ENCODE measurements at places on chromosomes 1 and 21. TPM values are rescaled to one million over a fixed set of nuclear protein-coding genes. Genes with fewer than 3 reads are reported as not detected.
A peak's percentile ranks its signal among the peaks of the same experiment; 100 is the strongest.

DNA sequence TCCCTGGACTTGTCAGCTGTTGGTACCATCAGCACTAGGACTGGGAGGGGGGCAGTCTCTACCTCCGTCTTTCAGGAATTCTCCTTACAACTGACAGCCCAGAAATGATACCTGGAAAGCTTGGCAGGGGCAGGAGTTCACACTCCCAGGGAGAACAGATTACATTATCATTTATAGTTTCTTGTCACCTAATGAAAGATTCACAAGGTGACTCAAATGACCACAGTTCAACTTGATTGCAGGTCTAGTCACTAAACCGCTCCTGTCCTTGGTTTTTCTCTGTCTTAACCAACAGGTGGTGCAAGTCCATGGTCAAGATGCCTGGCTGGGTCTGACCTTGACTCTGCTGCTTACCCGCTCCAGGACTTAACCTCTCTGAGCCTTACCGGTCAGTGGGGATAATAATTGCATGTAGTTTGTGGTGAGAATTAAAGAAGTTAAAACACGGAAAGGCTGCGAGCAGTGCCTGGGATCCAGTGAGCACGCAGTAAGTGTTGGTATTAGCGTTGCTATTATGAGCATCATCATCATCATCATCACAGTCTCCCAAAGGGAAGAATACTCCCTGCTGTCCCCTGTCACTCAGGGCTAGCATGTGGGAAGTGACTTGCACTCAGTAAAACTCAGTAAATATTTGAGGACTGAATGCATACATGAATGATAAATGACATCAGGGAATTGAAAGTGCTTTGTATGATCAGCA, 125.3 kb upstream of the CD34 start:
- peak; percentile 28 for DNase-seq

DNA sequence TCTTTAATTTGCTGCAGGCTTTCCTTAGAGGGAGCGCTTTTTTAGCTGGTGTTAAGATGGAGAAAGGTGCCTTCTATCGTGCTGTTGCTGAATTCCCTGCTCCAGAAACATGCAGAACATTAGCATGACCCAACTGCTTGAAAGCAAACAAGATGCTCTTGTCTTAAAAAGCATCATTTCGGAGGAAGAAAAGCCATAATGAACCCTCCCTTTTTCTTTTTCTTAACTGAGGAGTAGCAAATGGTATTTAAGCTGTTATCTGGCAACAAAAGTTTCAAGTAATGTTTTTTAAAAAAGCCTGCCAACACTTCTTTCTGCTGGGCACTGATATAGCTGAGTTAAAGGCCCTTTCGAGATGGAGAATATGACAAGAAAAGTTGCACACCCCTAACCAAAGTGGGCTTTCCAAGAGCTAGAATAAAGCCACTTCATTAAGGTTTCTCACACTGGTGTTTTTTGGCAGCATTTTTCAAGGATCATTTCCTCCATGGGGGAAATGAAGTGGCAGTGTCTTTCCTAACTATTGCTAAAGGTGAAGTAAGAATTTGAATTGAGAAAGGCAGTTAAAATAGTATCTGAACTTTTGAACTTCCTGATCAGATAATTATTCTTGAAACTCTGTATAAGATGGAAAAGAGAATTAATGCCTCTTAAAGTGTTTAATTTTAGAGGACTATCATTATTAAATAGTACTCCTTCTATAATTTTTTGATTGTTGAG, 38.8 kb downstream of the ST6GALNAC5 start:
- no peak for DNase-seq

DNA sequence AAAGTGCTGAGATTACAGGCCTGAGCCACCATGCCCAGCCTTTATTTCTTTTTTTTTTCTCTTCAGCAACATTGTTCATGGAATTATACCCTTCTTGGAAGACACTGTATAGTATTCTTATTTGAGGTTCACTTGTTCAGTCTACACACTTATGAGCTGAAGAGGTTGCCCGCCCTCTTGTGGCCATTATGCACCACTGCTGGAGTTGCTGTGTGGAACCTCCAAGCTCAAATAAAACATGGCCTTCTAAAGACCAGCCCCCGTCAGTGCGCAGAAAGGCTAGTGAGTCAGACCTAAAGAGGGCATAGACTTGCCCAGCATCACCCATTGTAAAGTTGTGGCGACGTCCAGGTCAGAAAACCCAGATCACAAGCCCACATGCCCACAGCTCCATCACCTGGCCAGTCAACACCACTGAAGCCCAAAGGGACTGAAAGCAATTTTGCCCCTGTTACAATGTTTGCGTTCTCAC, 20.4 kb downstream of the LURAP1 start:
- DNase-seq, result peak; percentile 95

DNA sequence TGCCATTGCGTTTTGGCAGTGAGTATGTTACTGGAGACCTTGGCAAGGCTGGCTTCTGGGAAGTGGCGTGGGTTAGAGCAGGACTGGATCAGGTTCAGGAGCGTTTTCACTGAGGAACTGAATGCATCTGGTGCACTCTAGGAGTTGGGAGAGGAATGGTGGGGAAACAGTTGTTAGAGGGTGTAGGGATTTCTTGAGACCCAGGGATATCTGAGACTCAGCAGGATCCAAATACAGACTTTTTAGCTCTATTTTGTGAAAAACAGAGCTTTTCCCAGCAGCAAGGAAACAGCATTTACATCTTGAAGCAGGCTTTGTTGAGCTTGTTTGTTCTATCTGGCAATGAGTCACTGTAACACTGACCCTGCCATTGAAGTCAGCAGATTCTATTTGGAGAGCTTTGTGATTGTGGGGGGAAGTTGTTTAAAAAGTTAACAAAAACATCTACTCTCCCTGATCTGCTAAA, 56.9 kb upstream of the NRIP1 start:
- DNase-seq, result peak; percentile 31

DNA sequence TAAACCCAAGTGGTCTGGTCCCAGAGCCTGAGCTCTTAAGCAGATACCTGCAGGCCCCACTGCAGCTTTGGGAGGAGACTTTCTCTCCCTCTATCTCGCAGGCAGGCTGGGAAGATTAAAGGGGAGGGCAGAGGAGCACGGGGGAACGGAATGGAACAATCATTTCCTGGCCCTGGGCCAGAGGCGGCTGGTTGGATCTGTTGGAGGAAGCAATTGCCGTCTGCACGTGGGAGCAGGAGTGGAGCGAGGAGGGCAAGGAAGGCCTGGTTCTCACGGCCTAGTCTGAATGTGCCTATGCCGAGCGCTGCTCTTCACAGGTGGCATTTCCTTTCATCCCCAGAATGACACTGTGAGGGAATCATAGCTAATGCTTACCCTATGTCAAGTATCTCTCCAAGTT, 23.7 kb downstream of the NKAIN1 start:
- peak; percentile 85 for DNase-seq

GRCh38 chr21:34669149-34669879, 520 bp downstream of the CLIC6 start:
- DNase-seq, result no peak

GRCh38 chr1:193727850-193728249, 541.4 kb upstream of the B3GALT2 start:
- no peak for DNase-seq

GRCh38 chr1:195785830-195786229, 822.4 kb downstream of the KCNT2 start:
- DNase-seq, result no peak

- peak; percentile 94 for DNase-seq
Observed at GRCh38 chr1:180530501-180530900, 28.1 kb upstream of the ACBD6 start.

DNA sequence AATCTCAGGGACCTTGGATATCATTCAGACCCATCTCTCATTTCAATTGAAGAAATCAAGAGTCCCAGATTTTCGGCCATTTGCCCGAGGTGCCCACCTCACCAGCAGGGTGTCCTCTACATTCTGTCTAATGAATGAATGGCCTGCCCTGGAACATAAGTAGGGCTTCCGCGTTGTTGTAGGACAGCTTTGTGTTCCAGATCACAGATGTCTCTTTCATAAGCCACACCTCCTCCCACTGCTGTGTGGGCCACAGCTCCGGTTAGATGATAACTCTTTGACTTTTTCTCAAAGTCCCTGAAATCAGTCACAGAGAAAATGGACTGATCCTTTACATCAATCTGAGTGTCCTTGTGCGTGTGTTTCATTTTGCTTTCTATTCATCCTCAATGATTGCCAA, 144.4 kb downstream of the RGS7 start:
- DNase-seq, result no peak

- DNase-seq, result peak; percentile 55
Observed at GRCh38 chr1:226403201-226404034, 4.5 kb downstream of the PARP1 start.

- no peak for DNase-seq
Observed at GRCh38 chr1:19662313-19662712, 2.4 kb upstream of the HTR6 start.

GRCh38 chr1:197083474-197083873, 16.4 kb upstream of the F13B start:
- DNase-seq, result no peak

DNA sequence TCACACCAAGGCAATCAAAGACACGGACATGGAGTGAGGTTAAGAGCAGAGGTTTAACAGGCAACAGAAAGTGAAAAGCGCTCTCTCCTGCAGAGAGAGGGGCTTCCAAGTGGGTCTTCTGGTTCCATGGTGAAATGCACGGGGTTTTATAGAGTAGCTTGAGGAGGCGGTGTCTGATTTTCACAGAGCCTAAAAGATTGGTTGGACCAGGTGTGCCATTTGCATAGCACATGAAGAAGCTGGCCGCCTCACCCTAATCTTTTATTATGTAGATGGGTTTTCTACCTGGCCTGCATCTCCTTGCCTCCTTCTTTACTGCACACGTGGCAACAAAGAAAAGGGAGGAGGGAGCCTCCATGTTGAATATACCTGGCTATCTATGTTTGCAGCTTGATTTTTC, 197.3 kb downstream of the RYR2 start:
- no peak for DNase-seq

DNA sequence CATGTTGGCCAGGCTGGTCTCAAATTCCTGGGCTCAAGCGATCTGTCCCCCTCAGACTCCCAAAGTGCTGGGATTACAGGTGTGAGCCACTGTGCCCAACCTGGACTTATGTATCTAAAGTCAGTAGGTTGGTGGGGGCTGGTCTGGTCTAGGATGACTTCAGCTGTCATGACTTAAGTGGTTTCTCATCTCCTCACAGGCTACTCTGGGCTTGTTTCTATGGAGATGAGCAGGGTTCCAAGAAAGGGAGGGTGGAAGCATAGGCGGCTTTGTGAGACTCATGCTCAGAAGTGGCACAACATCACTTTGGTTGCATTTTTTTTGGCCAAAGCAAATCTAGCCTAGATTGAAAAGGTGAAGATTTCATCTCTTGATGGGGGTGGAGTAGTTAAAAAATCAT, 115.9 kb upstream of the IVNS1ABP start:
- DNase-seq, result no peak

DNA sequence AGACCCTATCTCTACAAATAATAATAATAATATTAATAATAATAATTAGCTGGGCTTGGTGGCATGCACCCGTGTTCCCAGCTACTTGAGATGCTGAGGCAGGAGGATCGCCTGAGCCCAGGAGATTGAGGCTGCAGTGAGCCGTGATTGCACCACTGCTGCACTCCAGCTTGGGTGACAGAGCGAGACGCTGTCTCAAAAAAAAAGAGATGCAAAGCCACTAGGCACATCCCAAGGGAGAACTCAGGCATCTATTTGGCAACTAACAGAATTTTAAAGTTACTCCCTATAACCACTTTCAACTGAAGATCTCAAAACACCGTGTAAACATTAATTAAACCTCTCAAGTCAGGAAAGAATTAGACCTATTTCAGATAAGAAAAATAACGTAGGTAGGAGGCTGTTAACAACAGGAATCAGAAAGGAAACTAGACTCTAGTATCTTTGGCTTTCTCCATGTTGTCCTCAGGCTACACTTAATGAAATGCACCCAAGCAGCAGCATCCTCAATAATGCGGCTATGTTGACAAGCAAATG, 3.7 kb downstream of the RNF19B start:
- DNase-seq, result no peak

DNA sequence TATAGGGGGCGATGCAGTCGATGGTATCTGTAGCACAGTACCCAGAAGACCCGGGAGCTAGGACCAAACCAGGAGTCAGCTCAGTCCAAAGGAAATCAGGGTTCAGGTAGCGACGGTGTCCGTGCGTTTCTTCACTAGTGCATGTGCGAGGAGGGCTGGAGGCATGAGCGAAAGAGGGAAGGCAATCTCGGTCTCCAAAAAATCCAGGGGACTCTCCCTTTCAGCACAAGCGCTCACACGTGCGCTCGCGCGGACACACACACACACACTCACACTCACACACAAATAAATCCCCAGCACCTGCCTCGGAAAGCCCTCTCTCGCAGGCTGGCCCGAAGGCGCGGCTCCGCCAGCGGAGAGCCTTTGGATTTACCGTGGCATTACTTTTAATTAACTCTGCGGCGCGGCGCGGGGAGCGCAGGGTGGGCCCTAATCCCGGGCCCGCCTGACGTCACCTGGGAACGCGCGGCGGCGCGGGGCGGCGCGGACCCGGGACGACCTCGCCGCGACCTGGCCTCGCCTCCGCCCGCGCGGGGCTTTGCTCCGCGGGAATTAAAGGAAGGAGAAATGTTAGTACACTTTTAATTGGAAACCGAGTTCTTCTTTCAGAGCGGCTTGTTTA, 121.2 kb downstream of the LMX1A start:
- no peak for DNase-seq

DNA sequence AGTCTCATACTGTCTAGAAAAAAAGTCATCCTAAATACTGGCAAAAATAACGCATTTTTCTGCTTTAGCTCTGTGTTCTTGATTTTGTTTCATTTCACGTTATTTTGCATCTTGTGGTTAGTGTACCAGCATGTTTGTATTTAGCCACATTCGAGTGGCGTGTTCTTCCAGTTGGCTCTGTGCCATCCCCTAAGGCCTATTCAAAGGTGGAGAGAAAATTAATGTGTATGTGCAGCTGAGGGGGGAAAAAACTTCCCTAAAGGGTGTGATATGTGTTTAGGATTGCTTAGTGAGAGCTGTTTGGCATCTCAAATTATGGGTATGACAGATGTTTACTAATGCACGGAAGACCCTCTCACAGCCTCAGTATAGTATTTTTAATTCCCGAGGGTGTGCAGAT, 12.1 kb downstream of the DNAJC16 start:
- no peak for DNase-seq

DNA sequence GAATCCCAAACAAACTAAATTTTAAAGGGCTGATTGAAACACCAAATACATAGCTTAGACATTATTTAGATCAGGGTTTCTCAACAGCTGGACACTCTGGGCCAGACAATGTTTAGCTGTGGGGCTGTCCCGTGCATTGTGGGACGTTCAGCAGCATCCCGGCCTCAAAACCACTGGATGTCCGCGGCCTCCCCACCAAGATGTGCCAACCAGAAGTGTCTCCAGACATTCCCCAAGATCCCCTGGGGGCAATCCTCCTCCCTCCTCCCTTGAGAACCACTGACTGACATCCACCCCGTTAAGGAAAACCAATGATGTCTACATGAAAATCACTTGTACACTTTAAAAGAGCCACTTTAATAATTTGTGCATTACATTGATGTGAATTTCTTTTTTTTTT, 38.4 kb downstream of the CLSTN1 start:
- DNase-seq, result no peak

- no peak for DNase-seq
Observed at GRCh38 chr1:85314726-85315125, 38.3 kb upstream of the BCL10 start.

Gene ESRRG
- total RNA-seq, result not detected

Gene RBM11
- total RNA-seq, result not detected

Gene FCMR
- total RNA-seq, result not detected

Gene OR14K1
- not detected for total RNA-seq

Gene ZNF362
- 10.2 TPM for total RNA-seq

Gene MTARC2
- total RNA-seq, result 23.5 TPM

Gene LCE2B
- not detected for total RNA-seq

Gene ABCB10
- 35.7 TPM for total RNA-seq

Gene SOX13
- total RNA-seq, result 23.0 TPM

Gene TFF2
- total RNA-seq, result not detected

Gene PTGFR
- total RNA-seq, result 0.34 TPM

Gene LCE6A
- total RNA-seq, result not detected

Gene HRNR
- total RNA-seq, result not detected

Measured in dermis blood vessel endothelial cell (primary cell).